Ovary (tissue), 10 donors: ENCODE measurements at places on chromosomes 1 and 21. TPM values are rescaled to one million over a fixed set of nuclear protein-coding genes. Genes with fewer than 3 reads are reported as not detected.
A peak's percentile ranks its signal among the peaks of the same experiment; 100 is the strongest.

Gene WDR3
- 23.4 TPM for total RNA-seq

Gene NMNAT1
- total RNA-seq, result 8.2 TPM

GRCh38 chr1:24745711-24746413 is 615 bp downstream of the CLIC4 start:
- peaks cover 7% of the 10 kb centered on the region for H3K4me1 ChIP-seq
- H3K27ac ChIP-seq, result peak overlapping the region; percentile 81
- peak overlapping the region; percentile 89 for H3K4me3 ChIP-seq
- DNase-seq, result peak; percentile 70
- no peaks in the 10 kb centered on the region for H3K27me3 ChIP-seq
- no peaks in the 10 kb centered on the region for H3K36me3 ChIP-seq

GRCh38 chr1:44652445-44653106 is 21.7 kb downstream of the TMEM53 start:
- no peak overlapping the region for H3K27ac ChIP-seq
- no peaks in the 10 kb centered on the region for H3K36me3 ChIP-seq
- peak; percentile 82 for DNase-seq
- H3K4me1 ChIP-seq, result no peaks in the 10 kb centered on the region
- H3K27me3 ChIP-seq, result no peaks in the 10 kb centered on the region

GRCh38 chr1:68908316-68908715 is 411.4 kb upstream of the DEPDC1 start:
- no peaks in the 10 kb centered on the region for H3K27me3 ChIP-seq
- no peaks in the 10 kb centered on the region for H3K4me1 ChIP-seq
- no peak overlapping the region for H3K4me3 ChIP-seq
- no peaks in the 10 kb centered on the region for H3K36me3 ChIP-seq
- H3K27ac ChIP-seq, result no peak overlapping the region

DNA sequence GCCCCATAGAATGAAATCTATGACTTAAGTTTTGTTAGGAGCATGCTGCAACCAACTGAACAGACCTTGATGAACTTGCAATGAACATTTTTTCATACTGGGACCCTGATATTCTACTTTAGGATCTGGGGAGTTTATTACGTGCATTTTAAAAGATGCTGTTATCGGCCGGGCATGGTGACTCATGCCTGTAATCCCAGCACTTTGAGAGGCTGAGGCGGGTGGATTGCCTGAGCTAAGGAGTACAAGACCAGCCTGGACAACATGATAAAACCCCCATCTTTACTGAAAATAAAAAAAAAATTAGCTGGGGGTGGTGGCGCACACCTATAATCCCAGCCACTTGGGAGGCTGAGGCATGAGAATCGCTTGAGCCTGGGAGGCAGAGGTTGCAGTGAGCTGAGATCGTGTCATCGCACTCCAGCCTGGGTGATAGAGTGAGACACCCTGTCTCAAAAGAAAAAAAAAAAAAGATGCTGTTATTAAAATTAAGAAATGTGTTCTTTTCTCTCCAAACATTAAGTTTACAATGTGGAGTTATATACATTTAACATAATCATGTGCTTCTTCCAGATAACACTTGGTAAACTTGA is 7.1 kb downstream of the MPZL1 start:
- H3K4me1 ChIP-seq, result peaks cover 7% of the 10 kb centered on the region
- H3K36me3 ChIP-seq, result no peaks in the 10 kb centered on the region
- no peak overlapping the region for H3K27ac ChIP-seq
- DNase-seq, result no peak
- H3K27me3 ChIP-seq, result no peaks in the 10 kb centered on the region
- no peak overlapping the region for H3K4me3 ChIP-seq

DNA sequence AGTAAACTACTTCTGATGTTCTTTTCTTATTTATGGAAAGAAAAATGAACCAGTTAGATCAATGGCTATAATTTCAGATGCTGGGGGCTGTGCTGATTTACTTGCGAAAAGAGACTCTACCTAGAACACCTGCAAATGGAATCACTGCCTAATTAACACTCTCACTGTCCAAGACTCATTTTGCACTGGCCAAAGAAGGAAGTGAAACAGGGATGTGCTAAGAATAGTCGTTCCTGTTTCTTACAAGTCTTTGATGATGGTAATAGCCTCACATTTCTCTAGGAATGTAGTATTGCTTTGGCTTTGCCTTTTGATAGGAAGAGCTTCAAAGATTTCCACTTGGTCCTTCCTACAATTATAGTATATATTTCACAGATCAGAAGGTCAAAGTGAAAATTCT is 12.7 kb upstream of the TSNAX start:
- H3K27ac ChIP-seq, result no peak overlapping the region
- H3K4me3 ChIP-seq, result no peak overlapping the region
- DNase-seq, result no peak
- no peaks in the 10 kb centered on the region for H3K4me1 ChIP-seq

DNA sequence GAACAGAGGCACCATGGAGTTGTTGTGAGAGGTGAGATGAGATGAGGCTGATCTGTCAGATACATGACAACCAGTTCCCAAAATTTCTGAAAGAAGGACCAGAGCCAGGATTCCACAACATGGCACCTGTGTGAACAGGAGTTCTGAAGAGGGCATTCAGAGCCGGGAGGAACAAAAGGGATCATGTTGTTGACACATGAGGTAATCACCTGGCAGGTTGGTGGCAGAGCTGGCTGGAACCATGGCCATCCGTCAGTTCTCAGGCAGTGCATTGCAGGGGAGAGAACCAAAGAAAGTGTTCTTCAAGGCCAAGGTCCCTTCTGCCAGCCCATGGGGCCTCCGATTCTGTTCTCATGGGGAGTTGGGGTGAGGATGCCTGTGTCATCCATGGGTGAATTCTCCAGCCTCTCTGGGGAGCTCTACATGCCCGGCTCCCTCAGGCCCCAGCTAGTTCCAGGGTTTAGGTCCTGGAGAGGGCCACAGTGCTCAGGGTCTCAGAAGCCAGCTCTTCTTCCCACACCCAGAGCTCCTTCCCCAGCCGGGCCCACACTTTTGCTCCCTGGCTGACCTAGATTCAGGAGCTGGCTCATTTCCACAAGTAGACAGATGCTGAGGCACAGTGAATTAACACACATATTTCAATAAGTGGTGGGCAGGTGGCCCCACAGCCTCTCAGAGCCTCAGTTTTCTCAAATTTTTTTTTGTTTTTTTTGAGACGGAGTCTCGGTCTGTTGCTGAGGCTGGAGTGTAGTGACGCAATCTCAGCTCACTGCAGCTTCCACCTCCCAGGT is 49.1 kb upstream of the CTPS1 start:
- no peaks in the 10 kb centered on the region for H3K4me1 ChIP-seq
- no peak overlapping the region for H3K27ac ChIP-seq
- H3K36me3 ChIP-seq, result no peaks in the 10 kb centered on the region
- no peak for DNase-seq
- no peaks in the 10 kb centered on the region for H3K27me3 ChIP-seq
